ENCODE measurements at places on chromosomes 12 and 14.

DNA sequence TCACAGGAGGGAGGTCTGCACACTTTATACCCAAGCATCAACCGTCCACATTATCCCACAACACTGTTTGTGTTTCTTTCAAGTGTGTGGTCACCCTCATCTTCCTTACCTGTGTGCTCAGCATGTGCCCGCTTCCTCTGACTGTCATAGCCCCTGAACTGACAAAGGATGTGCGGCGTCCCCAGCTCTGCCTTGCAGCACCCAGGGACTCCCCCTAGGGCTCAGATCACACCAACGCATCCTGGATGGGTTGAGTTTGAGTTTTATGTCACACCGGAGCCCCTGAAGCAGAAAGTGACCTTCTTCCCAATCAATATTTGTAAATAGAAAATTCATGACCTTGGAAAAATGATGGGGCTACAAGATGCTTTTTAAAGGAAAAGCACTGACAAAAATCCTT, 770.7 kb upstream of the TMEM132C start:
- no peak for DNase-seq

DNA sequence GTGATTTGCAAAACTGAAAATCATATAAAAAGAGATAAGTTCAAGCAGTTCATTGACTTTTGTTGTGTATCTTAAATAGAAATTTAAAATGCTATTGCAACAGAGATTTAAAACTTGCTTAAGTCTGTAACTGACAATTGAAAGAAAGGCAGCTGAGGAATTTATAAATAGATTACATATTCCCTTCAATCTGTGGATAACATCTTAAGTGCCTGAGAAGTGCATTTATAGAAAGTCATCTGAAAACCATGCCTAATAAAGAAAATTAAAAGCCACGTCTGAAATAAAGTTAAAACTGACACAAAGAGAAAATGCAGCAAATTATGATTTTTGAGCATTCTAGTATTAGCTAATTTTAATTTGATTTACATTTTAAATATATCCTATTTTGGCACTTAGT, 479.8 kb downstream of the MDGA2 start:
- no peak for DNase-seq

GRCh38 chr14:90266441-90267154, 10.2 kb downstream of the PSMC1 start:
- DNase-seq = no peak

DNA sequence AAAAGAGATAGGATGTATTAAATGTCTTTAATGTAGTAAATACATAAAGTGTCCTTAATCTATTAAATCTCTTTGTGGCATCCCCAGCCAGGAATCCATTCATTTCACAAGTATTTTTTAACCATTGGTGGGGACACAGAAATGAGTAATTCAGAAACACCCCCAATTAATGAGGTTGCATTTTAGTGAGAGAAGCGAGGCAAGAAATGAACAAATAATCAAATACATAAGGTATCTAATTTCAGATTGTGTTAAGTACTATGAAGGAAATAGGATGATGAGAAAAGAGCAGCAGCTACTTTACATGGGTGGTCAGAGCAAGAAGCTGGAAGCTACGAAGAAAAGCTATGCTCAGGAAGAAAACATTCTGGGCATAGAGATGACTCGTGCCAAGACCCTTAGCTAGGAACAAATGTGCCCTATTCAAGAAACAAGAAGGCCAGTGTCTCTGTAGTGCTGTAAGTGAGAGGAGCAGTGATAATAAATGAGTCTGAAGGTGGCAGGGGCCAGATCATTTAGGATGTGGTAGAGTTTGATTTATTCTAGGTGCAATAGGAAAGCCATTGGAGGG, 60.5 kb upstream of the IGF1 start:
- no peak for DNase-seq

GRCh38 chr12:106049105-106049504, 89.6 kb downstream of the NUAK1 start:
- no peak for DNase-seq

GRCh38 chr12:45214749-45215418, 1.0 kb upstream of the ANO6 start:
- DNase-seq = peak; percentile 59

GRCh38 chr12:64171715-64172114, 50.4 kb downstream of the KICS2 start:
- peak; percentile 51 for DNase-seq

DNA sequence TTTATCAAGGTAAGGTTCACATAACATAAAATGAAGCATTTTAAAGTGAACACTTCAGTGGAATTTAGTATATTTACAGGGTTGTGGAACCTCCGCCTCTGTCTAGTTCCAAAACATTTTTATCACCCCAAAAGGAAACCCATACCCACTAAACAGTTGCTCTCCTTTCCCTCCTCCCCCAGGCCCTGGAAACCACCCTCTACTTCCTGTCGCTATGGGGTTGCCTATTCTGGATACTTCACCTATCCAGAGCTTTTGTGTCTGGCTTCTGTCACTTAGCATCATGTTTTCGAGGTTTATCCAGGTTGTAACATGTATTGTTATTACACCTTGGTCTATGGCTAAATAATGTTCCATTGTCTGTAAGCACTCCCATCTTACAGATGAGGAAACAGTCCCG, 27.7 kb upstream of the ZFP36L1 start:
- DNase-seq = no peak

- DNase-seq = no peak
These were observed 12.3 kb downstream of the GDF11 start for GRCh38 chr12:55755246-55755645.

GRCh38 chr12:102567031-102567985, 86.9 kb upstream of the IGF1 start:
- peak; percentile 51 for DNase-seq

DNA sequence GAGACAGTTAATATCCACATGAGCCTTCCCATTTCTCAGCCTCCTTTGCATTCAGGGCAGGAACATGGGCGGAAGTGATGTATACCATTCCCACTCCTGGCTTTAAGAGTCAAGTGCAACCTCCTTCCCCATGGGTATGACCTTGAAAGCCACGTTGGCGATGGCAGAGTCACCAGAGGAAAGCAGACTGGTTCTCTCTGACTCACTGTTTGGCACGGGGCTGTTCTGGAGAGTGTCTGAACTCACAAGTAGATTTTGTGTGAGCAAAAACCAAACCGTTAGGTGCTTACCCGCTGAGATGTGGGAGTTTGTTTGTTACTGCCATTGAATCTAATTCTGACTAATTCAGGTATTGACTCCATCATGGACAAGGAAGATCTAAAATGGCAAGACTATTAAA, 36.7 kb upstream of the PZP start:
- no peak for DNase-seq

GRCh38 chr14:99459481-99460100, 21.1 kb downstream of the SETD3 start:
- DNase-seq = peak; percentile 48

GRCh38 chr12:90338365-90338764, 616.6 kb downstream of the CCER1 start:
- DNase-seq = no peak

DNA sequence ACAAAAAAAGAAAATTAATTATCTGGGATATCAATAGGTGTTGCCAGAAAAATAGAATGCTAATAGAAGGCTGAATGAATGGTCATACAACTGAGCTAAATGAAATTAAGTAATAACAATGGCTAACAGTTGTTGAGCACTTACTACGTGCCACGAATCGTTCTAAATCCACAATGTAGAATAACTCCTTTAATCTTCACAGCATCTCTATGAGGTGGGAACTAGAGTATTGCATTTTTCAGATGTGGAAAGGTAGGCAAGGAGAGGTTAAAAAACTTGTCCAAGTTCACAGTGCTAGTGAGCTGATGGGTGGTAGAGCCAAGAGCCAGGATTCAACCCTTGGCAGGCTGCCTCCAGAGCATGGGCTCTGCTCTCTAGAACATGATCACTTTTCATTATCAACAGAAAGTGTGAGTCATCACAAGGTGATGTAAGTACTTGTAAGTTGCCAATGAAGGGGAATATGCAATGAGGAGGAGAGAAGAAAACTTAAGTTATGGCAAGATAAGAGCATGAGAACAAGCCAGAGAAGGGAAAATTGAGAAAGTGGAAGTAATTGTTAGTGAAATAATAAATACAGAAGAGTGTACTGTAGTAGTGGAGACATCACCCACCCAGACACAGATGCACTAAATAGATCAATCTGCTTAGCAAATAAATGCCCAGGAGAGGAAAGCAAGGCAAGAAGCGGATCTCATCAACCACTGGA, 122.1 kb downstream of the PRKD1 start:
- peak; percentile 99 for DNase-seq

- no peak for DNase-seq
These were observed 4.2 kb upstream of the DTX1 start for GRCh38 chr12:113052326-113052725.

DNA sequence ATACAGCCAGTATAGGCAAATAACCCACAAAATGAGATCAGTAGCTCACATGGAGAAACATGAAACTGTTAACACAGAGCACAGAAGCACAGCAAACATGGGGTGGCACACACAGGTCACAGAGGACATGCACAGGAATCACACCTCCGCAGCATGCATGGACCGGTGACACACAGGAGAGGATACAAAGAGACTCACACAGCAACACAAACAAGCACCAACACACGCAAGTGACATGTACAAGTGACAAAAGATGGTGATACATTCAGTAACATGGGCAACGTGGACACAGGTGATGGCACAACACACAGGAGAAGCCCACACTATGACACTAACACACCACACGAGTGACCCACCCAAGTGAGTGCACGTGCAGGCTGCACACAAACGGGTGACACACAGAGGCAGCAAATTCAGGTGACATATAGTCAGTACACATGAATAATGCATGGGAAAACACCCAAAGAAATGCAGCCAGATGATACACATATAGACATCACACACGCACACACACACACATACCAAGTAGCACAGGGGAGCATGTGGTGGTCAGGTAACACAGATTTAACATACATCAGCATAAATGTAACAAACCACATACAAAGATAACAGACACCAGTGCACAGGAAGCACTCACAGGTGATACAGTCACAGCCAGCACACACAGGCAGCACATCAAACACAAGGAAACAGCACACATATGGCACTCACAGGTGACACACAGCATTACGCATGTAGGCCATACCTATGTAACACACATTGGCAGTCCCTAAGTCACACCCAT, 216.0 kb upstream of the SFSWAP start:
- no peak for DNase-seq

GRCh38 chr12:20360407-20360806, 7.9 kb upstream of the PDE3A start:
- no peak for DNase-seq

- no peak for DNase-seq
These were observed 224.1 kb downstream of the BTG1 start for GRCh38 chr12:91921555-91921954.

DNA sequence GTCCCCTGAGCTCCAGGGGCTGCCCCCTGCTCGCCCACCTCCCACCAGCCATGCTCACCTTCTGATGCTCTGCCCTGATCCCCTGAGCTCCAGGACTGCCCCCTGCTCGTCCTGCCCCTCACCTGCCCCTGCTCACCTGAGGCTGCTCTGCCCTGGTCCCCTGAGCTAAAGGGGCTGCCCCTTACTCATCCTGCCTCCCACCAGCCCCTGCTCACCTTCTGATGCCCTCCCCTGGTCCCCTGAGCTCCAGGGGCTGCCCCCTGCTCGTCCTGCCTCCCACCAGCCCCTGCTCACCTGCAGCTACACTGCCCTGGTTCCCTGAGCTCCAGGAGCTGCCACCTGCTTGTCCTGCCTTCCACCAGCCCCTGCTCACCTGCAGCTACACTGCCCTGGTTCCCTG, 247.2 kb downstream of the TMEM121 start:
- DNase-seq = no peak

- peak; percentile 77 for DNase-seq
These were observed 57.2 kb downstream of the ATF7 start for GRCh38 chr12:53568809-53569557.

- no peak for DNase-seq
These were observed 107.0 kb downstream of the HECTD4 start for GRCh38 chr12:112275207-112275606.

GRCh38 chr12:20368114-20368650, at the start of gene PDE3A:
Gene PDE3A, plus strand, starts transcription at chr12:20368537. Its CDS starts 748 bp downstream, at chr12:20369285.
- peak; percentile 79 for DNase-seq

GRCh38 chr14:78598046-78598920, 428.1 kb downstream of the NRXN3 start:
- DNase-seq = peak; percentile 69

DNA sequence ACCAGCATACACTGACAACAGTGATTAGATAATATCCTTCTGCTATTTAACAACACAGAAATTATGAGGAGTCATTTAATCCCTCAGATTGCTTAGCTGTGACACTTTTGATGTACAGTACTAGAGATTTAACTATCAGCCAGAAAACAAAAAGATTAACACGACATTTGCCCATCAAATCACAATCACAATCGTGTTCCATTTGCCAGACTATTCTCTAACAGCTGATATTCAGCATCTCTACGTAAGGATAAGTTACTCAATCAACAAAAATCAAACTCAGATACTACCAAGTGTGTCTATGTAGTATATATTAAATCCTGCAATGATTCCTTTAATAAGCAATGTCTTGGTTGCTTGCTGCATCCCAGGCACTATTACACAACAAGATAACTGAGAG, 558.7 kb upstream of the USP15 start:
- DNase-seq = no peak

DNA sequence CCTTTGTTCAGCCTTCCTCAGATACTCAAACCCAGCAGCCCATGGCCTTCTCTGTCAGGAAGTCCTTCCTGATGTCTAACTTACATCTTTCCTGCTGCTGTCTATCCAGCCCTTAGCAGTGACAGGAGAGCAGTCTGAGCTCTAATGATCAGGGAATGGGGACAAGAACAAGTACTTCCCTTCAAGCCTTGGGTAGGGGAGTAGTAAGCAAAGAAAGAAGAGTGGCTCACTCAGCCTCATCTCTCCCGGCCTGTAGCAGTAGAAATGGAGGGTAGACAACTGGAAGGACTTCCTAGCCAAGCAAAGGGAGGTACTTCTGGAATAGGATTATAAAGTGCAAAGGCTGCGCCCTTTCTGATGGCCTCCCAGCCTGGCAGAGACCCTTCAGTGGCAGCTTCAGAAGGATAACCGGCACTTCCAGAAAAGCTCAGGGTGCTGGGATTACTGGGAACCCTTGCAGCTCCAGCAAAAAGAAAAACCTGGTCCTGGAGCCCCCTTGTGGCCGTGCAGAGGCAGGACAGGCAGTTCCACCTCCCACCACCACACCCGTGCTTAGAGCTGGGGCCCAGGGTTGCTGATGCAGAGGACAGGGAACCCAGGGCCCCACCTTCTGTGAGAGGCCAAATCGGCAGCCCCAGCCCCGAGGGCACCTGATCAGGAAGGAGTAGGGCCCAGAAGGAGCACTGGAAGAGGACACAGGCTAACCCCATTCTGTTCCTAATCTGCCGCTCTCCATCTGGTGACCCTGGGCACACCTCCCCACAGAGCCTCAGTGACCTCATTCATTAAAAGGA, 12.4 kb upstream of the SMUG1 start:
- peak; percentile 81 for DNase-seq

- no peak for DNase-seq
These were observed 266.4 kb upstream of the USP15 start for GRCh38 chr12:61993734-61994345.

DNA sequence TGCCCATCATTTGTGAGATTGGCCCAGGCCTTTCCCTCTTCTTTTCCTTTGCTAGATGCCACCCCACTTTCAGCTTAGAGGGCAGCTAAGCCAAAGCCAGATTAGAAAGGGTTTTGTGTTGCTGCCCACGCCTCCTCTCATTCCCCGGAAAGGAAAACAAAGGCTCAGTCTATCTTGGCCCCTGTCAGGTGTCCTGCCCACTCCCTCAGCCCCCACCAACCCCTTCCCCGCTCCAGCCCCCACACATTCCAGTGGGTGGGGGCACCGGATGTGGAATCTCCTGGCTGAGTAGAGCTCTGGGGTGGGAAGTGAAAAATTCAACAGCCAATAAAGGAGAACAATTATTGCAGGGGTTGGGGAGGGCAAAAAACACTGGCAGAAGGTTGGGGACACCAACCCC, 2.2 kb downstream of the BLOC1S1 start:
- no peak for DNase-seq

Data from fibroblast of the aortic adventitia (primary cell).